ENCODE measurements at places on chromosomes 2 and 18. TPM values are rescaled to one million over a fixed set of nuclear protein-coding genes. Genes with fewer than 3 reads are reported as not detected.

CELF4 gene
- total RNA-seq, result 2.1 TPM

ILKAP gene
- 30.6 TPM for total RNA-seq

DNA sequence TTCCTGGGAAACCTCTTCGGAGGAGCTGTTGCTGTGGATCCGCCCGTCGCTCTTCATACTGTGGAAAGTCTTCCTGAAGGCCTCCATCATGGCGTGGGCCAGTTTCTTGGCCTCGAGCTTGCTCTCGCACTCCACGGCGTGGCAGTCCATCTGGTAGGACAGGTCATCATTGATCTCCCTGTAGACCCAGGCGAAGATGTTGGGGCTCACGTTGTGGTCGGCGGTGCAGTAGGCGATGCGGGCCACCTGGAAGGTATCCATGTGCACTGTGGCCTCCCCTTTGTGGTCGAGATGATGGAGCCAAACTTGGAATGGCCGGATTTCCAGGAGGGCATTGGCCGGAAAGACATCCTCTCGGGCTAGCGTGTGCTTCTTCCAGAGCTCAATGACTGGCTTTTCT is 245.4 kb downstream of the PID1 start:
- peak; percentile 51 for DNase-seq

DNA sequence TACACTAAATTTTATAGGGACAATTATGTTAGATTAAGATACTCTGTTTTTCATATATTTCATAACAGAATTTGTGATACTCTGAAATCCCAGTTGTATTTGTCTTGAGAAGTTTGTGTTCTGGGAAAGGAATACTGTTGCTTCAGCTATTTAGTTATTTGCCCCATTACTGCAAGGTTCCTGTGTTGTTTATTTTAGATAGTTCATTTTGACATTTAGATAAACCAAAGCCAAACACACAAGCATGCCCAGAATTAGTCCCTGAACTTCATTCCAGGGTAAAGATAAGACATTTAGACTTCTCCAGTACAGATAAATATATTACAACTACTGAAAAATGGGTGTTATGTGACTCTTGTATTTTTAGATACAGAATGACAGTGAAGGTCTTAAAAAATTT is 74.7 kb downstream of the BMPR2 start:
- no peak for DNase-seq

DNA sequence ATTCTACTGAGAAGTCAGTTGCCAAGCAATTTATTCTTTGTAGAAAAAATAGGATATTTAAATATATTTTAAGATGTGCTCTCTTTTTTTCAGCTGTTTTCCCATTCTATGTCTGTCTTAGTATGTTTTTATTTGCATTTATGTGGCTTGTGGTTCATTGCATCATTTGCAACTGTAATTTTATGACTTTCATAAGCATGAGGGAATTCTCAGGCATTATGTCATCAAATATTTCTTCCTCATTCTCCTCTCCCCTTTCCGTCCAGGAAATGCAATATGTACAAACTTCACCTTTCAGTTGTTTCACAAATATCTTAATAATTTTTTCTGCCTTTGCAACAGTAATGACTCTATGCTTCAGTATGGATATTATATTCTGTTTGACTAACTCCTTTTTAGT is 560.2 kb upstream of the LRATD1 start:
- DNase-seq, result no peak

DNA sequence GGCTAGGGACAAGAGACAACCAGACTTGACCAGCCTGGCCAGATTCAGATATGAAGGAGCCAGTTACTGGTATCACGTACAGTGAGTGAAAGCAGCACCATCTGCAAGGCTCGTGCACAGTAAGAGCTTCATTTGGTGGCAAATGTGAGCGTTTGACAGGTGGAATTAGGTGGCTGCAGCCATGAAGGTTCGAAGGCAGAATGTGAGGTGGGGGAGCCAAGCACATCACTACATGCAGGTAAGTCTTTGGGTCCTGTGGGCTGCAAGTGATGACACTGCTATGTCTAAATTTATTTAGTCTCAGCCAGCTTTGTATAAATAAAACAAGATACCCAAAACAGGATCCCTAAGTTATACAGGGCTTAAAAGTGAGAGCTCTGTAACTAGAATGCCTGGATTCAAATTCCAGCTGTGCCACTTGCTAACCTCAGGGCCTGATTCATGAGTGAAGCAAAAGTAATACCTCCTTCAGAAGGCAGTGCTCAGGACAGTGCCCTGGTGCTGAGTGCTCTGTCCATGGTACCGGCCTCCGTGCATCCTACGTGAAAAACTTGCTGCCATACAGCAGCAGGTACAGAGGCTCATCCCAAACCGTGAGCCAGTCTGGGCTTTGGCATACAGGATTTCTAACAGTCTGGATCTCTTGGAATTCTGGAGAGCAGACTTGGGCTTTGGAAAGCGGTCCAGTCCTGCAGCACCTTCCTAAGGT is 18.6 kb downstream of the DDX18 start:
- no peak for DNase-seq

GRCh38 chr2:135685361-135685760 is 56.3 kb upstream of the UBXN4 start:
- no peak for DNase-seq
